ENCODE measurements at places on chromosomes 3 and 15.

GRCh38 chr15:48289628-48290027 lies 41.6 kb upstream of the DUT start:
- DNase-seq = no peak

DNA sequence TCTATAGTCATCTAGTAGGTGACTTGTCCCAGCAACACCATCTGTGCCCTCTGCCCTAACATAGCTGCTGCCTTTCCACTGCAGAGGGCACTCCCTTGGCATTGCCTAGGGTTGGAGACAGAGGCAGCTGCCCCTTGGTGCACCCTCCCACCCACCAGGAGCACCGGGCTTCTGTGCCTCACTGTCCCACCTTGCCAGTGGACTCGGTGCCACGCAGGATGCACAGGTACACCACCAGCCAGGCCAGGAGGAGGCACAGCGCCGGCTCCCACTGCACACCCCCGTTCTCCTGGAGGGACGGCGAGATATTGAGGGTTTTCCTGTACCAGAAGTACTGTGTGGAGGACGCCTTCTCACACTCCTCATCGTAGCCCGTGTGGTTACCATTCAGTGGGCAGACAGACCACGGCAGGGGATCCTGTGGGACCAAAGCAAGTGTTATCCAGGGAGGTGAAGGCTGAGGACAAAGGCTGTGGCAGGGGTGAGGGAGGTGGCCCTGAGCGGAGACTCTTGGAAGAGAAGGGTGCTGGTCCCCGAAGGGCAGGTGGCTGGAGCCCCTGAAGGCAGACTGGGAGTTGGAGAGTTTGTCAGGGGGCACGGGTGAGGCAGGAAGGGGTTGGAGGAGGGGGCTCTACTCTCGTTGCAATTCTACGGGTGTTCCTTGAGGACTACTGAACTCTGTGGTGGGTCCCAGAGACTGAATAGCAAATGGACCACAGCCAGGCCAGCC lies 20.6 kb downstream of the SLC6A20 start:
- no peak for DNase-seq

DNA sequence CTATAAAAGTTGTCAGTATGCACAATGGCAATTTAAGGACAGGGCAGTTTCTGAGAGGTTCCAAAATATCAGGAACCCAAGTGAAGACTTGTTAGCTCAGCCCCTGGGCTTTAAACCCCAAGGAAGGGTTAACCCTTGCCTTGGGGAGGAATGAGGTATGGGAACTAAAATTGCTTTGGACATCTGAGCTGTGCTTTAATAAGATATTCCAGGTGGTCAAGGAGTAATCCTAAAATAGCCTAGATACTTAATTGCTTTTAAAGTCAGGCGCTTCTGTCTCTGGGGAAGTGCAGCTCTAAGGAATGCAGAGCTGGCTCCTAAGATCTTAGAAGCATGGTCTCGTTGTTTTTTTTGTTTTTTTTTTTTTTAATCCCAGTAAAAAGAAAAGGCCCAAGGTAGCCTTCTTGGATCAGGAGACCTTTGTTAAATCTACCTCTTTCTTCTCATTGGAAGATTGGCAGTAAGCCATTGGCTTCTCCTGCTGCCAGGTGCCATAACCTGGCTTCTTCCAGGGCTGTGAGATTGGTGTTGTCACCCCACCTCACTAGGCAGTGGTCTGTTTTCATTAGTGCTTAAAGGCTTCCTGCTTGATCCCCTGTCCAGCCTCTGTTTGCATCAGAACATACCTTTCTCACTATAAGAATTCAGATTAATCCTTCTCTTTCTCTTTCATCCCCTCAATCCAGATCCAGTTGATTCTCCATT lies 24.5 kb downstream of the ARID3B start:
- DNase-seq = no peak

DNA sequence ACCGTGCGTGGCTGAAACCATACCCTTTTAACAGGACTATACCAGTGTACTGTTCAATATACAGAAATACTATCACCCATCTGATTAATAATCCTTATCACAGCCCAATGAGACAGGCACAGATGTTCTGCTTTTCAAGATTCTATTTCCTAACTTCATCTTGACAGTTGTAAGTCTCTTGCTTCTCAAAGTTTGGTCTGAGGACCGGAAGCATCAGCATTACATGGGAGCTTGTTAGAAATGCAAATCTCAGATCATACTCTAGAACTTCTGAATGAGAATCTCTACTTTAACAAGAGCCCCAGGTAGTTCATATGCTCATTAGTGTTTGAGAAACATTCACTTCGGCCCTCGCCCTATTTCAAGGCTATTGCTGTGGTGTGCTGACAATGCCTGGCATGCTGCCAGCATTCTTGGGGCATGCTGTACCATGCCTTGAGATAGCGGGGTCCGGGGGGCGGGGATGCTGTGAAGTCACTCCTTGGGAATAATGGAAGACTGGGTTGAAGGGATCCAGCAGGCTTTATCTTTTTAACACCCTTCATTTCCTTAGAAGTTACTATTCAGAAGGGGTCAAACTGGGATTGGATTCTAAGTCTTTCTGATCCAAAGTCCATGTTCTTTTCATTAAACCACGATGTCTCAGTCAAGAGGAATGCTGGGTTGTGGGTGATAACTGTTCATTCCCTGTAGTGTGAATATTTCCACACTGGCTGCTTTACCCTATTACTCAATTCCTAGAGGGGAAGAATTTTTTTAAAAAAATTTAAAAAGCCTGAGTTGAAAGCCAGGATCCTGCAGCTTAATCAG lies 194.7 kb downstream of the LPP start:
- DNase-seq = no peak

- no peak for DNase-seq
Measured at GRCh38 chr3:61530355-61530754, 31.0 kb upstream of the PTPRG start.

DNA sequence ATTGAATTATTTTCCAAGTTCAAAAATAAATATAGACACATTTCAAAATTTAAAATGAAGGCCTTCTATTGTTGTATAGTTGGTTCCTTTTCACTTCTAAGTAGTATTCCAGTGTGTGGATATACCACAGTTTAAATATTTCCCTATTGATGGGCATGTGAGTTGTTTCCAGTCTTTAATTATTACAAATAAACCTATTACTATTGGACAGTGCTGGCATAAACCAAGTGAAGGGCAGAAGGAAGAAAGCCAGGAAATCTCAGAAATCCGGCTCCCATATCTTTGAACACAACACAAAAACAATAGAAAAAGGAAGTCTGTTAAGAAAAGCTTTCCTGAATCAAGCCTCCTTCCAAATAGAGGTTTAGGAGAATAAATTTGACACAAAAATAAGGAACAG lies 26.1 kb downstream of the GOLGB1 start:
- no peak for DNase-seq

GRCh38 chr3:63043631-63044030 lies 168.4 kb upstream of the CADPS start:
- DNase-seq = no peak

Data from NCI-H510A (cell line).